Activated CD8-positive, alpha-beta T cell treated with anti-CD3 and anti-CD28 coated beads for 36 hours (primary cell): ENCODE measurements at places on chromosomes 7 and 10. TPM values are rescaled to one million over a fixed set of nuclear protein-coding genes. Genes with fewer than 3 reads are reported as not detected.

Gene SCART1
- total RNA-seq = 2.8 TPM

Gene AGR2
- not detected for total RNA-seq

Gene ZNF862
- total RNA-seq = 11.0 TPM

Gene HOXA7
- total RNA-seq = not detected

Gene NFKB2
- total RNA-seq = 251 TPM

Gene DEPP1
- 0.27 TPM for total RNA-seq

Gene ANKRD1
- not detected for total RNA-seq

Gene RPEL1
- not detected for total RNA-seq

- DNase-seq = no peak
These were observed 206.9 kb upstream of the PHYHIPL start for GRCh38 chr10:58969576-58969975.

DNA sequence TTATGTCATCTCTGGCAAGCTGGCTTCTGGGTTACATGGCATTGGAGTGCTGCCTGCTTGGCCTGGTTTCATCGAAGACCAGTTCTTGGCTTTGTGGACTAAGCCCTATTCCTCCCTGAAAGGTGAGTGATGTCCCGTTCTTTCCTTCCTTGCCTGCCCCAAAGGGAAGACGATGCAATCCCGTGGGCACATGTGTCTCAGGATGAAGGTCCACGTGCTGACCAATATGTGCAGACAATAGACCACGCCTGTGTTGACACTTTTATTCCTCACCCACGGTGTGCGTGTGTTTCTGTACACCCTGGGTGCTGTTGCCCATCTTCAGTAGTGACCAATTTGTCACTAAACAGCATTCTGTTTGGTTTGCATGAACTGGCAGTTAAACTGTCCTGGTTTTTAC, 28.6 kb upstream of the SHH start:
- no peak for DNase-seq

GRCh38 chr10:77097625-77098024, 540.0 kb downstream of the KCNMA1 start:
- no peak for DNase-seq

DNA sequence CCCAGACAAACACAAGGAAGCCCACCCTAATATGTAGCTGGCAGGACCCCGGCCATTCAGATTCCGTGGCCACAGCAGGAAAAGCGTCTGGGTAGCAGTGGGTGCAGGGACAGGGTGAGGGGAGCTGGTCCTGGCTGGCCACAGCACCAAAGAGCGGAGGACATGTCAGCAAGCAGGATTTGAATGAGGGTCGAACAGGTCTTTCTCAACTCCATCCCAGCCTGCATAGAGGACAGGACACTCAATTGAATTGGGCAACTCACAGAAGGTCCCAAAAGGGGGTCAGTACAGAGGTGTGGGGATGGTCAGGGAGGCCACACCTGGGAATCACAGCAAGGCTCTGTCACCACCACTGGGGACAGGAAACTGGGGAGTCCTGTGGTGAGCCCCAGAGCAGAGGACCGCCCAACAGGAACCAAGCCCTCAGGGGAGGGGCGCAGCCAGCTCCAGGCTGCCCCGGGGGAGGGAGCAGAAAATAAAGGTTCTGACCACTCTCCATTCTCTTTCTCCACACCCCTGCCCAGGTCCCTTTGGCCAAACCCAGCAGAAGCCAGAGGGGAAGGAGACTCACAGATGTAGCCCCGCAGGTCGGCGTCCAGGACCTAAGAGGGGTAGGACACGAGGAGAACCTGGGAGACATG, 108.7 kb upstream of the PPP2R2D start:
- DNase-seq = no peak

- no peak for DNase-seq
These were observed 84.7 kb upstream of the TRIL start for GRCh38 chr7:29042824-29043231.

- peak; percentile 63 for DNase-seq
These were observed 122.9 kb upstream of the KCTD7 start for GRCh38 chr7:66505531-66506451.

DNA sequence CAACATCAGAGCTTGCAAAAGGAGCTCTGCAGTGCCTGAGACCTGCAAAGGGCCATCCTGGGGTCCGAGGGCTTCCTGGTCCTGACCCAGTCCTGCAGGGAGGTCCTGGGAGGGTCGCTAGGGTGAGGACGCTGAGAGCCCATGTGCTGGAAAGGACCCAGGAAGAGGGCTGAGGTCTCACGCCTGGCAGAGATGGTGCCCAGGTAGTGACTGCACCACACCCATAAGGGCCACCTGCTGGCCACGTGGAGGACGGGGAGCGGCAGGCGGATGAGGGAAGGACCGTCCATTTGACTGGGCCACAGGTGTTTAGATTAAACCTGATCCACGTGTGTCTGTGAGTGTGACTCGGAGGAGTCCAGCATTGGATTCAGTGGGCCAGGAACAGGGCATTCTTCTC, 392.8 kb downstream of the DNAJB6 start:
- DNase-seq = no peak

DNA sequence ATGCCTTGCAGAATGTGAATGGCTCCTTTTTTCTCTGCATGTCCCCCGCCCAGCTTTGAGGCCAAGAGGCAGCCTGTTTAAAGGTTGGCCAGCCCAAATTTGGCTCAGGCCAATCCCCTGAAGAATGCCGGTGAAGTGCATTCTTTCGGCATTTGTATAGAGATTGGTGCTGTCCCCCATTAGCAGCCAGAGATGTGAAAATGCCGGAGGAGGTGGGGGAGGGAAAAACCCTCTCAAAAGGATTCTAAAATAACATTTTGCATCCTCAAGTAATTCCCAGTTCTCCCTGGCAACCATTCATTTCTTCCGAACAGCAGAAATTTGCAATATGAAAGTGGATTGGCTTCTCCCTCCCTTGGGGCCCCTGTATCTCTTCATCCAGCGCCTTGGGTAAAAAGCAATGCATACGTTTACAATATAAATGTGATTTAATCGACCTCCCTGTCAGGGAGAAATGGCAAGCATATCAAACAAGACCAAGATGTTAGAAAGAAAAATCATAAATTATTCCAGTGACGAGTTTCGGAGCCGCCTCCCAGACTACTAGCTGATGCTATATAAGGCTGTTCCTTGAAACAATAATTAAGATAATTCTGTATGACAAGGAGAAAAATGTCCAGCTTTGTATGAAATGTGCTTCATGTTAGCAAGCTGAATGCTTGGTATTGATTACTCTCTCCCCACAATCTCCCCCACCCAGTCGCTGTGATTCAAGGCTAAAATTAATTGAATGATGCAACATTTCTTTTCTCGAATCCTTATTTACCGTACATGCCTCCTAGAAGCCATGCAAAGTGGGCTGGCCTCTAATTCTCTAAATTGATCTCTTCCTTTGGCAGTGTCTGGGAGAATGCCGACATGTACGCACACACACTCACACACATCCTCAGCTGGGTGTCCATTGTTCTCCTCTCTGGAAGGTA, 323.7 kb downstream of the RPS24 start:
- no peak for DNase-seq

- no peak for DNase-seq
These were observed 4.9 kb downstream of the PILRA start for GRCh38 chr7:100378114-100378755.

GRCh38 chr7:124996778-124997177, 67.2 kb upstream of the POT1 start:
- no peak for DNase-seq

GRCh38 chr7:38686888-38687287, 55.7 kb upstream of the AMPH start:
- DNase-seq = no peak

DNA sequence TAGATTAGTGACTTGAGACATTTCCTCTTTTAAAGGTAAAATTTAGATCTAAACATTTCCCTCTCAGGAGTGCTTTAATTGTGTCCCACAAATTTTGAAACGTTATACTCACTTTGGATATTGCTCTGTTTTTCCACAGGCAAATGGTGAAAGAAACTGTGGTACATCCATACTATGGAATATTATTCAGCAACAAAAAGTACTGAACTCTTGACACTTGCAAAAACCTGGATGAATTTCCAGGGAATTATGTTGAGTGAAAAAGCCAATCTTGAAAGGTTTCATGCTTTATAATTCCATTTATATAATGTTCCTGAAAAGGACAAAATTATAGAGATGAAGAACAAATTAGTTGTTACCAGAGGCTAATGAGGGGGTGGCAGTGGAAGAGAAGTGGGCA, 153.3 kb upstream of the SVIL start:
- no peak for DNase-seq

GRCh38 chr10:26455567-26456315, 17.6 kb downstream of the APBB1IP start:
- DNase-seq = no peak

GRCh38 chr10:110013630-110014293, 6.0 kb downstream of the ADD3 start:
- DNase-seq = peak; percentile 46

- DNase-seq = no peak
These were observed 6.9 kb upstream of the RAPGEF5 start for GRCh38 chr7:22363756-22364422.

- no peak for DNase-seq
These were observed 2.9 kb downstream of the ECHDC3 start for GRCh38 chr10:11745045-11745444.

- DNase-seq = no peak
These were observed 5.3 kb downstream of the CPXM2 start for GRCh38 chr10:123886292-123886691.

DNA sequence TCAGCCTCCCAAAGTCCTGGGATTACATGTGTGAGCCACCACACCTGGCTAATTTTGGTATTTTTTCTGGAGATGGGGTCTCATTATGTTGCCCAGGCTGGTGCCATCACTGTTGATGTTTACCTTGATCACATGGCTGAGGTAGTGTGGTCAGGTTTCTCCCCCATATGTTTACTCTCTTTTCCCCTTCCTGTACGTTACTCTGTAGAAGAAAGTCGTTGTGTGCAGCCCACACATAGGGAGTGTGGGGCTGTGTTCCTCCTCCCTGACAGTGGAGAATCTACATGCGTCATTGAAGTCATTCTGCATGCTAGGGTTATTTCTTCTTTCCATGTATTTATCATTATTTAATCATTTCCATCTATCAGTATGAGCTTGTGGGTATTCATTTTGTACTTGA, 16.3 kb upstream of the ORAI2 start:
- peak; percentile 50 for DNase-seq

GRCh38 chr10:18713077-18713476, 53.8 kb downstream of the ARL5B start:
- DNase-seq = no peak

DNA sequence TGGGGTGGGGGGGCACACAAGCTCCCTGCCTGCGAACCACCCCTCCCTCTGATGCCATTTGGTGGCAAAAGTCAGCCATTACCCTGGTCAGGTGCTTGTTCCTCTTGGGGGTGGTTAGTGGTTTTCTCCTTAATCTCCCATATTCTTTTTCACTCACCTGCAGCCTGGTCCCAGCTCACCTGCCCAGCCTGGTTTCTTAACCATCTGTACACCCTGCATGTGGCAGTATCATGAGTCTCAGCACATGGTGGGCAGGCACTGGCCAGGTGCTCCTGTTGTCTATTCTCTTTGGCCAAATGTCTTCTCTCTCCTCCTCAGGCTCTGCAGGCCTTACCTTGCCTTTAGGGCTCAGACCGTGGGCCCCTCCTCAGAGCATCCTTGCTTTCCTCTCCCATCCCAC, 30.5 kb downstream of the OGDH start:
- no peak for DNase-seq

DNA sequence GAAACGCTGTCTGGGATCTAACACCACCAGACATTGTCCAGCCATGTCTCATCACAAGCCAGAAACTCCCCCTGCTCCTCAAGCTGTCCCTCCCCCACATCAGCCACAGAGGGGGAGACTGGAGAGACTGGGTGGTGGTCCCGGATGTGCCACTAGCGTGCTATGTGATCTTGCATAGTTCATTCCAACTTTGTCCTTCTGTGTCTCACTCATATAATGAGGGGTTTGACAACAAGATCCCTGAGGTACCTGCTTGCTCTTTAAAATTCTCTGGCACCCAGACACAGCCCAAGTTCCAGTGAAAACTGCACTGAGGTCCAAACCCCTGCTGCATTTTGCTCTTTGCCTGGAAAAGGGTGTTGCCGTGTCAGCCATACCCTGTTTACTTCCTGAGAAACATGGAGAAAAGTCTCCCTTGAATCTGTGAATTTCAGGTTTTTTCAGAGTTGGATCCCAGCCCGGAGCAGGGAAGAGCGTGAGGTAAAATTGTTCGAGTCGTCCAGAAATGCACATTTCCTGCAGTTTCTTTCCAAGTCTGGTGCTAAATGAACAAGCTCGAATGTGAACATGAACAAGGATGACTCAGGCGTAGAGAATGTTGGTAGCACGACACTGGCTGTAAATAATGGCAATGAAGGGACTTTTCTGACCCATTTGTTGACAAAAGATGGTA, 156.6 kb downstream of the CCDC3 start:
- DNase-seq = no peak

DNA sequence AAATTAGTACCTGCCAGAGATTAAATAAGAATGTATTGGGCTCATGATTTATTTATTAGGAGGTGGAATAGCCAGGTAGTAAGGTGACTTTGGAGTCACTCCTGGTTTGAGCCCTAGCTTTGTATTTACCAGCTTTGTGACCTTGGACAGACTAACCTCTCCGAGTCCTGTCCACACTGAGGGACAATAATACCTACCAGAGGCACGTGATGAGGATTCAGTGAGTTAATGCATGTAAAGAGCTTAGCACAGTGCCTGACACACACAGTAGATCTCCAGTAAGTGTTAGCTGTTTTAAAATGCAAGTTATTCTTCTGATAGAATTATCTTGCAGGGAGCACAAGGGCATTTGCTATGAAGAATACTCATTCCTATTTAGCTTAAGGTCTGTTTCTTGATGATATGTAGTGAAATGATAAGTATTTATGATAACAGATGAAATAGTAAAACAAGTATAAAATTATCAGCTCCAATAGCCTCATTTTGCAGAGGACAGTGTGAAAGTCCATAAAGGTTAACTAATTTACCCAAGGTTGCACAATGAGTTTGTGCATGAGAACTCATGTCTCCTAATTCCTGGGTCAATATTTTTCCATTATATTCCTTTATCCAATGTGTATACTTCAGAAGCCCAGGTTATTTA, 36.4 kb downstream of the RABGEF1 start:
- no peak for DNase-seq

DNA sequence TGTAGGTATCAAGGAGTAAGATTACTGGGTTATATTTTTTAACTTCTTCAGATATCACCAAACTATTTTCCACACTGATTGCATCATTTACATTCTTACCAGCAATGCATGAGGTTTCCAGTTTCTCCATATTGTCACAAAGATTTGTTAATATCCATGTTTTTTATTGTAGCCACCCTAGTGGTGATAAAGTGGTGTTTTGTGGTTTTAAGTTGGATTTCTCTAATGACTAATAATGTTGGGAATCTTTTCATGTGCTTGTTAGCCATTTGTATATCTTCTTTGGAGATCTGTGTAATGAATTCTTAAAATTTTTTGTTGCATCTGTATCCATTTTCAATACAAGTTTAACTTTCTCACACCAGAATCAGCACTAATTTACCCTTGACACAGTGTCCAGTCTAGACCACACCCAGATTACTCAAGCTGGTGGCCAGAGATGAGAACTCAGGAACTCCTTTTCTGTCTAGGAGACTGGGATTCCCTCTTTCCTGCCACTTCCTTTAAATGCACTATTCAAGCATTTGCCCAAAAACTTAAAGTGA, 67.0 kb upstream of the PLXDC2 start:
- DNase-seq = no peak

GRCh38 chr10:30490289-30491000, 56.5 kb downstream of the MAP3K8 start:
- DNase-seq = no peak
